Muscle of back (tissue), 13 donors: ENCODE measurements at places on chromosomes 11 and 22. TPM values are rescaled to one million over a fixed set of nuclear protein-coding genes. Genes with fewer than 3 reads are reported as not detected.

GRCh38 chr11:45451766-45452440 lies 165.8 kb upstream of the SYT13 start:
- no peak for DNase-seq

DNA sequence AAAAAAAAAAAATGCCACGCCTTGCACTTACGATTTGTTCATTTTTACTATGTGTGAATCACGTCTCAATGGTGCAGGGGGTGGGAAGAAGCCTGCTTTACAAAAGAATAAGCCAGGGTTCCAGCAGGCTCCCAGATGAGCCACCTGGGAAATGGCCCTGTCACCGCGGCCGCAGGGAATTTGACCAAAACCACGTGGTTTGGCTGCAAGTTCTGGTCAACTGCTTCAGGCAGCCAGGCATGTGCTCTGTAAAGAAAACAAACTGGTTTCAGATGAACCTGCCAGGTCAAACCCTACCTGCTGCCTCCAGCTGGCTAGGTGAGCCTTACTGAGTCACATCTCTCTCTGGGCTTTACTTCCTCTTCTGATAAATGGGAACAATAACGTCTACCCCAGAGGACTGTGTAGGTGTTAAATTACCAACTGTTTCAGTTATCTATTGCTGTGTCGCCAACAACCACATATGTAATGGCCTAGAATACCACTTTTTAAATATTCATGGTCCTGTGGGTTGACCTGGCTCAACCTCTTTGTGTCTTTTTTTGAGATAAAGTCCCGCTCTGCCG lies 30.5 kb upstream of the GCAT start:
- DNase-seq, result peak; percentile 27

DNA sequence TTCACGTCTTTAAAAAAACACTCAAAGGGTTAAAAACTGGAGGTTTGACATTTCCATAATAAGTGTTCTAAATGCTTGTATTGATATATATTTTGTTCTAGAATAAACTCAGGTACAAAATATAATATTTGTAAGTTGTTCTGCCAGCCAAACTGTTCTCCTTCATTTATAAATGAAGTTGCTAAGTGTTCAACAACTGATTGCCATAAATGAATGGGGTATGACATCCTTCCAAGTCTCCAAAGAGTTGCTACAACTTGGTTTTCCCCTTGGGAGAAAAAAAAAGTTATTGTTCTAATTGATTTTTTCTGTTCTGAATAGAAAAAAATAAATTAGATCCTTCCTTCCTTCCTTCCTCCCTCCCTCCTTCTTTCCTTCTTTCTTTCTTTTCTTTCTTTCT lies 65.4 kb upstream of the BLID start:
- no peak for DNase-seq

DNA sequence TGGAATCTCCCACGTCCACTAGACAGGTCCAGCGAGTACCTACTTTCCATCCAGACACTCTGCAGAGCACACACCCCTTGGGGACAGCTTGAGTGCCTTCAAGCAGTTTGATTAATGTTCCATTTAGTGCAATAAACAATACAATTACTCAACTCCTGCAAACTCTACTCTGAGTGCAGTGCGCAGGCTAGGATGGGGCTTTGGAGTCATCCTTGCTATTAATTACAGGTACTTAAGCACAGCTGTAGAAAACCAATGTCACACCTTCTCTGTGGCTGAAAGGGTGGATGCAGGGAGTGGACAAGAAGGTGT lies 82.6 kb downstream of the MN1 start:
- no peak for DNase-seq

GRCh38 chr11:2452321-2453012 lies 7.7 kb downstream of the KCNQ1 start:
- peak; percentile 76 for DNase-seq

DNA sequence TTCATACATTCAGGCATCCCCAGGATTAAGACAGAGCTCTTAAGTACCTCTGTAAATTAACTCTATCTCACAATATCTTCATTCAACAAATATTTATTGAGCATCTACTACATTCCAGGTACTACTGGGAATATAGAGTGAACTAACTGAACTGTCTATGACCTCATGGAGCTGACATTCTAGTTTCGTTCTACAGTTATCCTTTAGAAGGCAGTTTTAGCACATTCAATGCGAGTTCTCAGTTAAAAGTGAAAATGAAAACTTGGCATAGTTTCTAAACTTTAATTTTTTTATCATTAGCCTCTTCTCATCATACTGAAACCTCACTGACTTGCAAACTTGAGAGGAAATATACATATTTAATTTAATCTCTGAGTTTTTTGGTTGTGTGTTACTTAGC lies 10.7 kb upstream of the MS4A6E start:
- DNase-seq, result no peak

GRCh38 chr11:32171445-32171844 lies 80.6 kb downstream of the RCN1 start:
- no peak for DNase-seq

GRCh38 chr22:49892226-49892899 lies 25.9 kb downstream of the ALG12 start:
- no peak for DNase-seq

GRCh38 chr11:9489080-9489765 lies 28.4 kb downstream of the ZNF143 start:
- DNase-seq, result peak; percentile 60

DNA sequence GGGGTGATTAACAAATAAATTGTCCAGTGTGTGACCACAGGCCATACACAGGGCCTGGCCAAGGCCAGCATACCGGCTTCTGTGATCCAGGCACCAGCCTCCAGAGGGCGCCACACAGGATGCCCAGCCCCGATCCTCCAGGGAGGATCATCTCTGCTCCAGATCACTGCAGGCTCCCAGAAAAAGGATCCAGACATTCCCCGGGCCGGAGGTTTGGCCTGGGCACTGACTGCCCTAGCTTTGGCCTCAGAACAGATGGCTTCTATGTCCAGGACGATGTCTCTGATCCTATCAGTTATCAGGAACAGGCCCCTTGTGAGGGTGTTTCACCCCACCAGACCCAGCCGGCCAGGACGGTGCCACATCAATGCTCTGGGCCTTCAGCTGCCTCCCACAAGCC lies 74.5 kb upstream of the LMO1 start:
- DNase-seq, result no peak

- DNase-seq, result peak; percentile 52
Observed at GRCh38 chr22:46355369-46355995, 20.0 kb downstream of the TRMU start.

- no peak for DNase-seq
Observed at GRCh38 chr11:46493791-46494190, 100.0 kb downstream of the AMBRA1 start.

Gene LRRC55
- 1.6 TPM for polyA plus RNA-seq

Gene ZNRF3
- 8.8 TPM for polyA plus RNA-seq

Gene ZMAT5
- polyA plus RNA-seq, result 19.4 TPM

Gene PRG3
- not detected for polyA plus RNA-seq

Gene SLC22A9
- polyA plus RNA-seq, result not detected
